Stimulated activated CD8-positive, alpha-beta memory T cell treated with anti-CD3 and anti-CD28 coated beads, Interleukin-4, amount 100 ng/mL, for 1 hour (primary cell): ENCODE measurements at places on chromosomes 3 and 15.

DNA sequence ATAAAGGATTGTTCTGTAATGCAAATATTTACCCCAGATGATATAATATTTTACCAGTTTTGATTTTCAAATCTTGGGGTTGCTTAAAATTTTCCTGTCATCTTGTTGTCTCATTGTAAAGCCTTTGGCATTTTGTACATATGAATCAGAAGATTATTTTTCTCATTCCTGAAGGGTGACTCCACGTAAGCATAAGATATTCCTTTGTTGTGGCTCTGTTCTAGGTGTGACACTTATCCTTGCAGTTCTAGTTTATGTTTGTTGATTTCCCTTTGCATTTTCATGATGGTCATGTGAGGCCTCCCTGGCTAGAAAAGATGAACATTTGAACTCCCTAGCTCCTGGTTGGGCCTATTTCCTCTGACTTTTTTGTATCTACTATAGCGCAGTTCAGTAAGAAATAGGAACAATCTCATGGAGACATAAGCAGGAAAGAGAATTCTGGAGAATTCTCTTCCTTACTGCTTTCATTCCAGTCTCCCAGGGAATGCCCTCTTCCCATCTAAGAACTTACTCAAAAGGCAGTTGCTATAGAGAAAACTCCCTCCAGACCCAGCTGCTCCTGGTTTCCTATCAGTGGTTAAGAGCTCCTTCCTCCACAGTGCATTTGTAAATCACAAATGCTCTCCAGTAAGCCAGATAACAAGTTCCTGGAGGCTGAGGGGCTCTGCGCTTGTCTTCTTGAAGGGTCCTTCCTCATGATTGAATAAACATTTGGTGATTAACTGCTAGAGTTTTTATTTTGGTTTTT lies 124.7 kb downstream of the WNT5A start:
- DNase-seq = no peak

DNA sequence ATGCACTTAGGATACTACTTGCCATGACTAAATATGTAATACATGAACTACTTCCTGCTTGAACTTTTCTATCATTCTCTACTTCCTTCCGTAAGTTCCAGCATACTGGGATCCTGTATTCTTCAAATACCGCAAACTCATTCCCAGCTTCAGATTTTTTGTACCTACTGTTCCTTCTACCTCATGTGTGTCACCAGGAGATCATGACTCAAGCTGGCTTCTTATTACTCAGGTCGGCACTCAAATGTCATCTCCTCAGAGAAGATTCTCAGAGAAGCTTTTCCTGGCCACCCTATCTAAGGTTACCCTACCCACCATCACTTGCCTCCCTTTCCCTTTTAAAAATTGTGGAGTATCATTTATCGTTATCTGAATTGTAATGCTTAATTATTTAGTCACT lies 66.7 kb downstream of the RFX7 start:
- DNase-seq = no peak

GRCh38 chr3:118636841-118637240 lies 397.8 kb downstream of the IGSF11 start:
- DNase-seq = no peak

DNA sequence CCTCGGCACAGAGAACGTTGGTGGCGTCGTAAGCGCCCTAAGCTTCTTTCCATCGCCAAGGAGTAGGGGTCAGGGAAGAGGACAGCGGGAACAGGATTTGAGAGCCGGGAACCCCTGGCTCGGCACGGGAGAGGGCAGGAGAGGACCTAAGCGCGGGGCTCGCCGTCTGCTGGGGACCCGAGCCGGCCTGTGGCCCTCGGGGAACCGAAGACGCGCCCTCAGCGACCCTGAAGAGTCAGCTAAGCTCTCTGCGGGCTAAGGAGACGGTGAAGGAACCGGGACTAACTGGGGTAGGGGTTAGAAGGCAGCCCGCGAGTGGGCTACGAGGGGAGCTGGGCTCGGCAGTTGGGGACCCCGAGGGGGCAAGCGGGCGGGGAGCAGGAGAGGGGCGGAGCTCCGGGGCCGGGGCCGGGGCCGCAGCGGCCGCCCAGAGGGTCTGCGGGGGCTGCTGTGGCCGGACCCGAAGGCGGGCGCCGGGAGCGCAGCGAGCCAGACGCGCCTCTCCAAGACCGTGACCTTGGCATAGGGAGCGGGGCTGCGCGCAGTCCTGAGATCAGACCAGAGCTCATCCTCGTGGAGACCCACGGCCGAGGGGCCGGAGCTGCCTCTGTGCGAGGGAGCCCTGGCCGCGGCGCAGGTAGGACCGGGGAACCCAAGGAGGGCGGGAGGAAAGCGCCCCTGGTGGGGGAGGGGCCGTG lies 574 bp downstream of the CASR start:
- DNase-seq = no peak

DNA sequence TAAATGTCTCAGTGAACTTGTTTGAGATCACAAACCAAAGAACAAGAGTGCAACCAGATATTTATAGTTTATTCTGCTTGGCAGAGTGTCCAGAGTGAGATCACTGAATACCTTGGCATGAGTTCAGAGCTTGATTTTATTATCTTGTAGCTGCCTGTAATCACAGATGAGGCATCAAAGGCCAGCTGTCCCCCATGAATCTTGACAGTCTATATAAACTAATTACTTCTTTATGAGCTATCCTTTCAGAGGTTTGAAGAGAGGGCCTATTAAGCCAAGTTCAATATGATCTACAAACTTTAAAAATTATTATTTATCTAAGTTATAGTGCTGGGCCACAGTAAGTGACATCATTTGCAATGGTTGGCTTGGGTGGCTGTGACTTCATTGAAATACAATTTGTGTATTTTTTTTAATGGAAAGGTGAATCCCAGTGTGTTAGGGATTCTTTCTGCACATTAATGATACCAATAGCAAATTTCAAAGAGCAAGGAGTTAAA lies 251.5 kb downstream of the CLSTN2 start:
- DNase-seq = no peak

DNA sequence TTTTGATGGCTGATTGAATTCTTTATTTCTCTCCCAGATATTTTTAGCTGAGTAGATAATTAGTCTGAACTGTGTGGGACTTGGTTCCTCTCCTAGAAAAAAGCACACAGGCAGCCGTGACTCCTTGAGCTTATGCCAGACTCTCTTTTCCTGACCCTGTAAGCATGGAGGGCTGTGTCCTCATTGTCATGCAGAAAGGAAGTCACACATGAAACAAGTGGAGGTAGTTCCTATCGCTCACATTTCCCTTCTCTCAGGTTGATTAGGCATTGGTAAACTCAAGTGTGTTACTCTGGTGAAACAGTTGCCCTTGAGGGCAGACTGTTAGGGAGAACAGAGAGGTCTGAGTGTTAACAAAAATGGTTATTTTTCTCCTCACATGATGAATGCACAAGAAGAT lies 6.3 kb upstream of the RTP4 start:
- DNase-seq = no peak

GRCh38 chr3:188217726-188218125 lies 63.8 kb downstream of the LPP start:
- no peak for DNase-seq

GRCh38 chr3:9749296-9749644 lies 482 bp upstream of the OGG1 start:
- DNase-seq = no peak

DNA sequence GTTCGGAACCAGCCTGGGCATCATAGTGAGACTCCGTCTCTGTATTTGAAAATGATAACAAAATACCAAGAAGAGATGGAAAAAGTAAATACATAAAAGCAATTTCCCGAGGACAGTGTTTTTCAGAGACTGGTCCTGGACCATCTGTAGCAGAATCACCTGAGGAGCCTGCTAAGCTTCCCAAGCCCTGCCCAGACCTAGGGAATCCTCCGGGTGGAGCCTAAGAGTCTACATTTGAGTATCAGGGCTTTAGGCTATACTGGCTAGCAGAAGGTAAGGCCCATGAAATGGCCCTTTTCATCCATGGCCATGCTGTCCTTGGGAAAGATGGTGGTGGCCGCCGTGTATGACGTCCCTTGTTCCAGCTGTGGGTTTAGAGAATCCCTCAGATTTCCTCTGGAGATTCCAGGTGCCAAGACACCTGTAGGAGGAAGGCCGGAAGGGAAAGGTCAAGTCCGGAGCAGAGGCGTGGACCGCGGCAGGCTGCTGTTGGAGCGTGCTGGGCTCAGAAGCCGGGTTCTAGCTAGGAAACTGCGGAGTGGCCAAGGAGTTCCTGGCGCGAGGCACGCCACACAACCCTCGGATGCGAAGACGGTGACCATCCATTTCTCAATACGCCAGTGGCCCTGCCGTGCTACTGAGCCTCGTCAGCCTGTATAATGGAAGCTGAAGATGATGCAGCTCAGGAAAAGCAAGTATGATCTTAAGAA lies 50.9 kb downstream of the TMEM44 start:
- DNase-seq = no peak

DNA sequence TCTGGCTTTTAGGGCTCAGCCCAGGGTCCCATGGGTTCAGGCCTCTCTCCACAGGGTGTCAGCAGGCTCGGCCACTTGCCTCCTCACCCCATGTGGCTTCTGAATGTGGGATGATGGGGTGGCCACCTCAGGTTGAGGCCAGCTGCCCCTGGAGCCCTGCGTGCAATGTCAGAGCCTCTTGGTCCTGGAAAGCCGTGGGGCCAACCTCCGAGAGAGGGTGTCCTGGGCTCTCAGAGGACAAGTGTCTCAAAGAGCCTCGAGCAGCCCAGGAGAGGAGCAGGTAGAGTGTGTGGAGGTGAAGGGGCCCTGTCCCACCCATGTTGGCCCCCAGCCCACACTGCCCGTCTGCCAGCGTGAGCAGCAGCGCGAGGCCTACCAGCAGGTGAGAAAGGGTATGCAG lies 86.0 kb downstream of the PLXNA1 start:
- no peak for DNase-seq

- peak; percentile 24 for DNase-seq
Observed at GRCh38 chr3:94249491-94250079, 186.7 kb downstream of the NSUN3 start.

DNA sequence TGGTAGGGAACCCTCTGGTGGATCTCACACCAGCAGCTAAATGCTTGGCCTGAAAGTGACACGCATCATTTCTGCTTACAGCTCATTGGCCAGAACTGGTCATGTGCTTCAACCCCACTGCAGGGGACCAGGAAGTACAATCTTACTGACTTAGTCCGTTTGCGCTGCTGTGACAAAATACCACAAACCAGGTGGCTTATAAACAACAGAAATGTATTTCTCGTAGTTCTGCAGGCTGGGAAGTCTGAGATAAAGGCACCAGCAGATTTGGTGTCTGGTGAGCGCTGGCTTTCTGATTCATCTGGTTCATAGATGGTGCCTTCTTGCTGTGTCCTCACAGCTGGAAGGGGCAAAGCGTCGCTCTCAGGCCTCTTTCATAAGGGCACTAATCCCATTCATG lies 77.4 kb upstream of the SELENOK start:
- DNase-seq = no peak

DNA sequence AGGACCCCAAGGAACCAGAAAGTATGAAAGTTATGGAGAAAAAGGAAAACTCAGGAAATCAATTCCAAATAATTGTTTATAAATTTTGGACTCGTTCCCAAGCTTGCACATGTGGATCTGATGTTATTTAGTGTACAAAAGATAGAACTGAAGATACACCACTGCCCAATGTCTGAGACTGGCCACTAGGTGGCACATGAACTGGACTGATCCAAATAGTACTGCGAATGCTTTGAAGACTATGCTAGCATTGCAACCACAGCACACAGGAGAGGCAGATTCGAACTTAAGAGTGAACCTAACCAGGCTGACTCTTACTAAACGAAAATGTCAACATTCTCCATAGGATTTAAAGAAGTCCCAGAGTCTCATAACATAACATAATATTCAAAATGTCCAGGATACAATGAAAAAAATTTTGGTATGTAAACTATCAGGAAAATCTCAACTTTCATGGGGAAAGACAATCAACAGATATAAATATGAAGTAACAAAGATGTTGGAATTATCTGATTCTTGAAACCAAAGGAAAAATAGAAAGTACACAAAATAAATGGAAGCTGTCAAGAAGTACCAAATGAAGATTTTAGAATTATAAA lies 596.7 kb downstream of the FGF12 start:
- DNase-seq = no peak

GRCh38 chr15:37793851-37794250 lies 140.6 kb upstream of the TMCO5A start:
- DNase-seq = no peak

GRCh38 chr3:160842021-160843005 lies 86.3 kb downstream of the PPM1L start:
- no peak for DNase-seq

GRCh38 chr3:53534676-53535400 lies 40.4 kb downstream of the CACNA1D start:
- DNase-seq = no peak

GRCh38 chr3:53999725-54000124 lies 108.1 kb upstream of the SELENOK start:
- no peak for DNase-seq

GRCh38 chr3:12349895-12350811 lies 61.3 kb downstream of the PPARG start:
- DNase-seq = no peak

DNA sequence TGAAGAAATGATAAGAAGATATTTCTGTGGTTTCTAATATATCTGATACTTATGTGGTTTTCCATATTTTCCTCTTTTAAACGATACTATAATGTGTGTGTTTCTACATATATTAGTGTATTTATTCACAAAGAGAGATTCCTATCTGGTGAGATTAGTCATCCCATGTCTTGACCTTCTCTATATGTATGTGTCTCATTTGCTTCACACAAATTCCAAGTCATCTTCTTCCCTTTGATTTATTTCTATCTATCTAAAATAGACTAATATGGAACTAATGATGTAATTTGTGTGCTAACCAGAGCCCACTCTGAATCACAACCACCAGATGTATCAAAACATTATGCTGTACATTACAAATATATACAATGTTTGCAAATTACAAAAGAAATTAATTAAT lies 154.7 kb upstream of the KCNMB2 start:
- no peak for DNase-seq

DNA sequence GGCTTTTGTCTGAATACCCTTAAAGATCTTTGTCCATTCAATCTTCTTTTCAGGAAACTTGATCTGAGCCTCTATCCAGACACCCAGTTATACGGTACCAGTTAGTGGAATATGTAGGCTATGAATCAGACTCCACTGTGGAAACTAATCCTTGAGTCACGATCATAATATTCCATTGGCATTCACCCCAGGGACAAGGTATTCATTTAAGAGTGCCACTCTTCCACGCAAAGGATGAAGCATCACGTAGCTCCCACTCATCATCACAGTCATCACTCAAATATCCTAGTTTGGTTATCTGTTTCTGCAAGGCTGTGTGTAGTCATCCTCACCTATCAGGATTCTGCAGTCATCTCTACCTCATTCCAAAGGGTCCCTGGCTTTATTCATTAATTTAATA lies 85.6 kb downstream of the NEDD4 start:
- no peak for DNase-seq

- DNase-seq = no peak
Observed at GRCh38 chr15:101051291-101052030, 132.3 kb downstream of the LRRK1 start.
